ENCODE measurements at places on chromosomes 16 and 17.

DNA sequence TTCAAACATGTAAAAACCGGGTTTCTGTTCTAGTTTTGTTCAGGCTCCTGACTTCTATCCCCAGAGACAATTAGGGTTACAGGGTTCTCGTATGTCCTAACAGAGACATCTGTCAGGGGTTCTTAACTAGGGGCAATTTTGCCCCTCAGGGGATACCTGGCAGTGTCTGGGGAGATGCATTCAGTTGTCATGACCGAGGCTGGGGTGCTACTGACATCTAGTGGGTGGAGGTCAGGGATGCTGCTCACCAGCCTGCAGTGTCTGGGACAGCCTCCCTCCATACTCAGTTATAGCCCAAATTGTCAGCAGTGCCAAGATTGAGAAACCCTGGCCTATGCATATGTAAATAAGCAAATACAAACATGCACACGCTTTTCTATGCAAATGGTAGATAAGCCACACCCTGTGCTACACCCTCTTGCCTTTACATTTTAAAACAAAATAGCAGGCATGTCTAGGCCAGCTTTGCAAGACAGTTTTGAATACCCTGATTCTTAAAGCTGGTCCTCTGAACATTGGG is 37.4 kb downstream of the CLEC16A start:
- no peak for DNase-seq

- no peak for DNase-seq
Observed at GRCh38 chr16:28069971-28070794, 6.7 kb upstream of the GSG1L start.

- no peak for DNase-seq
Observed at GRCh38 chr16:24883714-24884151, 38.0 kb downstream of the SLC5A11 start.

GRCh38 chr16:50692999-50693781 is at the start of gene NOD2:
NOD2 (plus strand) TSS chr16:50693606; CDS start chr16:50699496, 5,890 bp downstream.
- DNase-seq = no peak

GRCh38 chr17:75319904-75320691 is 30.9 kb upstream of the SLC25A19 start:
- no peak for DNase-seq

GRCh38 chr17:14307560-14308024 is 6.7 kb downstream of the HS3ST3B1 start:
- no peak for DNase-seq

DNA sequence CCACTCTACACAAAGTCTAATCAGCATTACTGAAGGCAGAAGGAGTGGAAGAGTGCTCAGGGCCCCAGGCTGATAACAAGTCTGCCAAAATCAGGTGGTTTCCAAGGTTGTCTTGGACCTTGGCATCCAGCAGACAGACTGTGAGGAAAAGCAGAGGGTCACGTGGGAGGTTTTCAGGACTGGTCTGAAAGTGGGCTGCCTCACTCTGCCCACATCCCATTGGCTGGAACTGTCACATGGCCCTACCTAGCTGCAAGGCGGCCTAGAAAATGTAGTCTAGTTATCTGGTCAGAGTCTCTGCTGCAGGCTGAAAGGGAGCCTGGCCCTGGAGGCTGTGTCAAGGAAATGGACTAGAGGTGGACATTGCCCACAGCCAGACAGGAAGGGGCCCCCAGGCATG is 310.7 kb upstream of the ASIC2 start:
- no peak for DNase-seq
